Effector CD4-positive, alpha-beta T cell (primary cell): ENCODE measurements at places on chromosomes 16 and 17.

DNA sequence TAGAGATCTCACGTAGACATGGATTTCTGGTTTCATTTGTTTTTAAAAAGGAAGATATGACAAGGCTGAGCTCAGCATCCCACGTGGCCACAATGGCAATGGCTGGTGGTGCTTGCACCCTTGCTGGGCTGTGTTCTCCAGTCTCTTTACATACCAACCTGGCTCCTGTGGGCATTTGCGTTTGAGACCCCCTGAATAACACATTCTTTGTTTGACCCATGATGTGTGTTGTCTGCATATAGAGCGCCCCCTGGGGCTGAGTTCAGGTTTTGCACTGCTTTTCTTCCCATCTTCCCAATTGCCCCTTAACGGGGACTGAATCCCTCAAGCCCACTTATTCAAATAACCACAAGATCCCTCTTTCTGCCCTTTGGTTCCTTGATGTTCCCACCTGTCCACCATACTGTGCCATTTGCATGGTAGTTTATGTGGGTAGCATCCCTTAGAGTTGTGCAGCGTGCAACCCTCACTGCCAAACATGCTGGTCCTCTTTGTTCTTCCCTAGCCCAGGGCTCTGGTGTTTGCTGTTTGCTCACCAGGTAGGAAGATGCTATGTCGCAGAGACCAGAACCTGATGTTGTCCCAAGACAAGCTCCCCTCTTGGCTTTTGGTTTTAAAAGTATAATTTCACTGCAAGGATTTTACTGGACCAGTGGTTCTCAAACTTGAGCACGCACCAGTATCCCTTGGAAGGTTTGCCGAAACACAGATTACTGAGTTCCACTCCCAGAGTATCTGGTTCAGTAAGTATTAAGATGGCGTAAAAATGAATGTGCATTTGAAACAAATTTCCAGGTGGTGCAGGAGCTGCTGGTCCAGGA lies 38.5 kb upstream of the NKD1 start:
- DNase-seq, result peak; percentile 8

- no peak for DNase-seq
Measured at GRCh38 chr16:66511602-66512271, 38.2 kb downstream of the TK2 start.

DNA sequence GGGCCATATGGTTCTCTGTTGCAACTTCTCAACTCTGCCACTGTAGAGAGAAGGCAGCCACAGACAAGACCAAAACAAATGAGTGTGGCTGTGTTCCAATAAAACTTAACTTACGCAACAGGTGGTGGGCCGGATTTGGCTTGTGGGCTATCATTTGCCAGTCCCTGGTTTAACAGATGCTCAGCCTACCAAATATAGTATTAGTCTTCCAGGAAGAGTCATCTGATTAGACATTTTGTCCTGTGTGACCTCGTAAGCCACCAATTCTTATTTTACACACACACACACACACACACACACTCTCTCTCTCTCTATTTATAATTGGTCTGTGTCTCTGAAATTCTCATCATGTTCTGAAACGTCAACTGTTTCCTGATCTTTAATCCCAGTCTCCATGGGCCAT lies 245.9 kb downstream of the XYLT1 start:
- no peak for DNase-seq

- DNase-seq, result no peak
Measured at GRCh38 chr17:67364847-67365737, 1.3 kb downstream of the PSMD12 start.

GRCh38 chr16:10839279-10839666 lies 20.7 kb upstream of the TVP23A start:
- DNase-seq, result no peak

GRCh38 chr17:39658346-39658745 lies 6.8 kb upstream of the TCAP start:
- no peak for DNase-seq

- no peak for DNase-seq
Measured at GRCh38 chr17:77933777-77934398, 24.6 kb upstream of the TNRC6C start.

GRCh38 chr16:71761097-71761496 lies 36.6 kb upstream of the PHLPP2 start:
- DNase-seq, result no peak

DNA sequence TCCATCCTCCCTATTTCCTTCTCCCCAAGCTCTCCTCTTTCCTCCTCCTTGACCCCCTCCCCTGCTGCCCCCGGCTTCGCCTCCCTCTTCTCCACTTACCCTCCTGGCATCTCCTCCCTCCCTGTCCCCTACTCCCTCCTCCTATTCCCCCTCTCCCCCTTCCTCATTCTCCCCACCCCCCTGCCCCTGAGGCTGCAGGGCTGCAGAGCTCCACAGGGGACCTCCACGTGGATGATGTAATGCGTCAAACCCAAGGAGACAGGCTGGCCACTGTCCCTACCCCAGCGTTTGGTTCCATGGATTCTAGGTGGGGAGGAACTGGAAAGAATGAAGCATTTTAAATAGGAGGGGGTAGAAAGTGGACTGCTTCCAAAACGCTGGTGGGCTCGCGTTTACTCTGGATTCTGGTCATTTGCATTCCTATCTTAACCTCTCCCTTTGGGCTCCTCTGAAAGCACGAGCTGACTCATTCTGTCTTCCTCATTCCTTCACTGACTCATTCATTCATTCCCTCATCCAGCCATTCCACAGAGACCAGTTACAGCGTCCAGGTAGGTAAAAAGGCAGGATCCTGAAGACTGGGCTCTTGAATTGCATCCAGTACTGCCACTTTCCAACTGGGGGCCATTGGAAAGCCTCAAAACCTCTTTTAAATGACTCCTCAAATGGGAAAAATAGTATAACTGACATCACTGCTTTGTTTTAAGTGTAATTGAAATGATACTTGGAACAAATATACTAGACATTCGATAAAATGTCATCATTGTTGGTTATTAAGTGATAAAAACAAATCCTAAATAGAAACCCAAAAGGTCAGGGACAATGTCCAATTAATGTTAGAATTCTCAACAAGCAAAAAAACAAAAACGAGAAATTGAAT lies 943 bp upstream of the COTL1 start:
- DNase-seq, result no peak

DNA sequence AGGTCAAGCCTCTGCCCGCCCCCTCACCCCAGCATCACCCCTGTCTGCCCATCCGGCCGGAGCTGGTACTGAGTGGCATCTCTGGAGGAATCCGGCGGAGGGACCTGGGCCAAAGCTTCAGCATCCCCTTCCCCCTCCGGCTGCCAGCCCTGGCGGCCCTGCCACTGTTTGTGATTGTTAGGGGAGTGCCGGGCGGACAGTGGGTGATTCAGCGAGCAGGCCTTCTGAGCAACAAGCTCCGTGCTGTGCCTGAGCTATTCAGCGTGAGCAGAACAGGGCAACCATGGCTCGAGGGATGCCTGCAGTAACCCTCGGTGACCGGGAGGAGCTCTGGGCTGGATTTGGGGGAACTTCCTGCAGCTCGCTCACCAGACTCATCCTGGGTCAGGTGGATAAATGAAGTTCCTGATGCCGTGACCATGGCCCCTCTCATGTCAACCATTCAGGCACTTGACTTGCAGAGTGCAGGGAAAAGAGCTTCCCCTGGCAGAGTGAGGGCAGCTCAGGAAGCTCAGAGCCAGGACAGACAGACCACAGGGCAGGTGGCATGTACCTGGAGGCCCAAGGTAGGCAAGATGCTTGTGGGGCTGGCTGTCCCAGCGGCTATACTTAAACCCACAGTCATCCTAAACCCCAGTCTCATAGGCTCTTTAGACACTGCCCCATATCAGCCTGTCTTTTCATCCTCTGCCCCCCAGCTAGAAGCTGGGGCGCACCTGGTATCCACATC lies 24.3 kb upstream of the MLKL start:
- DNase-seq, result no peak

GRCh38 chr16:57940382-57940966 lies 30.5 kb downstream of the CNGB1 start:
- no peak for DNase-seq

DNA sequence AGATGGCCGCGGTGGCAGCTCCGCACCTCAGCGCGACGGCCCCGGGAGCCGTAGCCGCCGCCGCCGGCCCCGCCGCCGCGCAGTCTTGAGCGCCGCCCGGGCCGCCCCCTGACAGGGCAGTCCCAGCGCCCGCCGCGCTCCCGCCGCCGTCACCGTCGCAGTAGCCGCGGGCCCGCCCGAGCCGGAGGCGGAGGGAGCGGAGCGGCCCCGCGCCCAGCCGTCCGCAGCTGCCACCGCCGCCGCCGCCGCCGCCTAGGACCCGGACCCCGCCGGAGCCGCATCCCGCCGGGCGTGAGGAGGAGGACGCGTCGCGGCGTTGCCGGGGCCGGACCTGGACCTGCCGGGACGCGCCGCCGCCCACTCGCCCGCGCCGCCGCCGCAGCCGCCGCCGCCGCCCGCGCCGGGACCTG lies 218 bp downstream of the TNRC6C start:
- DNase-seq, result no peak

- DNase-seq, result no peak
Measured at GRCh38 chr16:23739516-23739915, 15.3 kb upstream of the CHP2 start.

DNA sequence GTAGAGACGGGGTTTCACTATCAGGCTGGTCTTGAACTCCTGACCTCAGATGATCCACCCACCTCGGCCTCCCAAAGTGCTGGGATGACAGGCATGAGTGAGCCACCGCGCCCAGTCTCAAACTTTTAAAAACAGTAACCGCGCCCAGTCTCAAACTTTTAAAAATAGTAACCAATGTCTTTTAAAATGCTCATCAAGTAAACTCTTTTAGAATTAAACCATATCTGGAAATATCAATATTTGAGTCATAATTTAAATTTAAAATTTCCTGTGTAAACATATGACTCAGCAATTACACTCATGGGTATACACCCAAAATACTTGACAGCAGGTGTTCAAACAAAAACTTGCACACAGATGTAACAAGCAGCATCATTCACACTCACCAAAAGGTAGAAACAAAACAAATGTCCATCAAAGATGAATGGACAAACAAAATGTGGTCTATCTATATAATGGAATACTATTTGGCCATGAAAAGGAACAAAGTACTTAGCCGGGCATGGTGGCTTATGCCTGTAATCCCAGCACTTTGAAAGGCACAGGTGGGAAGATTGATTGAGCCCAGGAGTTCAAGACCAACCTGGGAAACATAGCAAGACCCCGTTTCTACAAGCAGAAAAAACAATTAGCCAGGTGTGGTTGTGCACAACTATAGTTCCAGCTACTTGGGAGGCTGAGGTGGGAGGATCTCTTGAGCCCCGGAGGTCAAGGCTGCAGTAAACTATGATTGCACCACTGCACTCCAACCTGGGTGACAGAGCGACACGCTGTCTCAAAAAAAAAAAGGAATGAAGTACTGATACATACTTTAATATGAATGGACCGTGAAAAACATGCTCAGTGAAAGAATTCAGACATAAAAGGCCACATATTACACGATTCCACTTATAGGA lies 20.2 kb downstream of the ENPP7 start:
- DNase-seq, result no peak

DNA sequence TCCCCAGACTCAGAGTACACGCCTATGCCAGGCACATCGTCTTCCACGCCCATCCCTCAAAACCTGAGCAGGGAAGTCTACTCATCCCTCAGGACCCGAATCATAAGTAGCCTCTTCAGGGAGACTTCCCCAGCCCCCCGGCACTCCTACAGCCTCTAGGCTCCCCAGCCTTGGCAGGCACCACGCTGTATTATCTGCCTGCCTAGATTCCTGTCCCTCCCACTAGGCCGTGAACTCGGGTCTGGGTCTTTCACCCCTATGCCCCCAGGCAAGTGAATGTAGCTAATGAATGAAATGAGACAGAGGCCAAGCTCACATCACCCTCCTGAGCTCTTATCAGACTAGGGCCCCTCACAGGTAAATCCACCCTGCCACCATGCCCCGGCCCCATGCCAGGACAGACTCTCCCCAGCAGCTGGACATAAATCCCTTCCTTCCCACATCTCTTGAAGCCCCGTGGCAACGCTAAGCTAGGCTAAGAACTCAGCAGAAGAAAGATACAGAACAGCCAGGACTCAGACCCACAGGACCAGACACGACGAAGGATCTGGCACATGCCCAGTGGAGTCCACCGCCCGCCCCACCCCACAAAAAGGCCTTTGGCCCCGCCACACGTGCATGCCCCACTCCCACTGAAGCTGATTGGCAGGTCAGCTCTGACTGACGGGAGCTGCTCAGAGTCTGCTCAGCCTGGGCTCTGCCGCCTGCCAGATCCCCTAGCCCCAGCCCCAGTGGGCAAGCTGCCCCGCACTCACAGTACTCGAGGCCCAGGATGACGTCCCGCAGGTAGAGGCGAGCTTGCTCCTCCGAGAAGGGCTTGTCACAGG lies 13.0 kb downstream of the CAMKK1 start:
- DNase-seq, result no peak

GRCh38 chr17:18988546-18989173 lies 15.9 kb downstream of the FAM83G start:
- DNase-seq, result no peak

- DNase-seq, result no peak
Measured at GRCh38 chr16:83895243-83895642, 3.7 kb upstream of the MLYCD start.

GRCh38 chr16:27287051-27287811 lies 18.7 kb upstream of the NSMCE1 start:
- no peak for DNase-seq

DNA sequence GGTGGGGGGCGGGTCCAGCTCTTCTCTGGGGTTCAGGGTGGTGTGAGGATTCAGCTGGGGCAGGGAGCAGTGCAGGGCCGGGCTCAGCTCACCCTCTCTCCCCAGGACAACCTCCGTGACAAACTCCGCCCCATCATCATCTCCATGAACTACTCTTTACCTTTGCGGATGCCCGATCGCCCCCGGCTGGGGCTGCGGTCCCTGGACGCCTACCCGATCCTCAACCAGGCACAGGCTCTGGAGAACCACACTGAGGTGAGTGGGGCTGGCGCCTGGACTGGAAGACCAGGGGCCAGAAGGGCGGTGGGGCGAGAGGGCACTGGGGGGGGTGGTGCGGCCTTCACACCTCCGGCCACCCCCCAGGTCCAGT lies 18.9 kb upstream of the PDK2 start:
- DNase-seq, result no peak

DNA sequence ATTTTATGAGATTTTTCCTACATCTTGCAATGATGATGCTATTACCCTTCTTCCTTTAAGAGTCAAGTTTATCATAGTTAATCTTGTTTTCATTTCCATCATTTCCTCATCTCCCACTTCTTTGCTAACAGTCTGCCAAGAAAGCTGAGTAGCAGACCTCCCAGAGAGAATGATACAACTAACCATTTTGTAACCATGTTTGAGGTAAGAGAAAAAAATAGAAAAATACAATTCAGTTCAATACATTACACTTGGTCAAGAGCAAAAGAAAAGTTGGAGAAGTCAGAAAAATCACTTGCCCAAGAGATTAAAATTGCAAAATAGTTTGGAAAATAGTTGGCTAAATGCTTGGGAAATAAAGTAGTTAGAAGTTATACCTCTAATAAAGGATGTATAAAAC lies 154.4 kb downstream of the ABCA8 start:
- DNase-seq, result no peak

DNA sequence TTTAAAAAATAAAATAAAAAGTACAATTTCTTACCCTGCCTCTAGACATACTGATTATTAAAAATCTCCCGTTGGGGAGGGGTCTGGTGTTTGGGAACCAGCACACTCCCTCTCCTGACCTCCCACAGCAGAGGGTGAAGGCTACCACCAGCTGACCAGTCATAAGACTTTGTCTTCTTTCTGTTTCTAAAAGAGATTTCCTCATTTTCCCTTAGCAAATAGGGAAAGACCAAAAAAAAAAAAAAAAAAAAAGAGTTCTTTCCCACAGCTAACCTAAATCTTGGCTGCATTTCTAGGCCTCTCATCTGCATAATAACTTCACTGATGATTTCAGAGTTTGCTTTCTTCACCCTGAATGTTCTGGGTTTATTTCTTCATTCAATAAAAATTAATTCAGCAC lies 30.3 kb downstream of the CDK5RAP3 start:
- no peak for DNase-seq

- no peak for DNase-seq
Measured at GRCh38 chr17:61562287-61562686, 28.7 kb downstream of the NACA2 start.
